Stomach (tissue), 19 donors: ENCODE measurements at places on chromosomes 4 and X.
A peak's percentile ranks its signal among the peaks of the same experiment; 100 is the strongest.

DNA sequence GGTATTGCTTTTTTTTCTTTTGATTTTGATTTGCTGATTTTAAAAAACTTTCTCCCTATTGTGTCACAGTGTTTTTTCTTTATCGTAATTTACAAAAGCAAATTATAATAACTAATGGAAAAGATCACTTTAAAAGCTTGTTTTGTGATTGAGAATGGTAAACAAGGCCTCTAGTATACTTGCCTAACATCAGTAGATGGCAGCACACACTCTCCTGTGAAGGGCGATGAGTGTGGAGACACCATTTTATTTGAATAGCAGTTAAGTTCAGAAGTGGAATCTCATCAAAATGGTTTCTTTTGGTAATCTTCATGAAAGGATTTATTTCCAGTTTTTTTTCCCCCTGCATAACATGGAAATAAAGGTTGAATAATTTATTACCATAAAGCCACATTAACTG lies 72.3 kb downstream of the PAK3 start:
- DNase-seq, result no peak

GRCh38 chrX:48786341-48786800 lies at the start of gene GATA1:
Gene GATA1, plus strand, starts transcription at chrX:48786590. Its CDS starts 4,520 bp downstream, at chrX:48791110.
- no peak for DNase-seq

GRCh38 chr4:1009542-1010394 lies 1.7 kb upstream of the FGFRL1 start:
- peak; percentile 87 for DNase-seq

- no peak for DNase-seq
These were observed 126.7 kb upstream of the VCX2 start for GRCh38 chrX:8297766-8298165.

DNA sequence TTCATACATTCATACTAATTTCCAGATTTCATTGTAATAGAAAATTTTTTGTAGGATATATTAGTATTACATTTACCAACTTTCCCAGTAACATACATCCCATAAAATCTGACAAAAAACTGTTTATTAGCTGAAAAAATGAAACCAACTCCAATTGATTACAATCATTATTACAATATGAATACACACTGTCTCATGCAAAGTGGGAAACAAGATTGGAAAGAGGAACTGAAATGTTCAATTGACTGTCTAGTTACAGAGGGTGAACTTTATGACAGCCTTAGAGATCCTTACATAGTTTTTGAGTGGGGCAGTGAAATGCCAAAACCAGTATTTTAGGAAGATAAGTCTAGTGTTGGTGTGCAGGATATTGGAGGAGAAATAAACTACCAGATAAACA lies 2.3 kb upstream of the AMBN start:
- DNase-seq, result no peak

DNA sequence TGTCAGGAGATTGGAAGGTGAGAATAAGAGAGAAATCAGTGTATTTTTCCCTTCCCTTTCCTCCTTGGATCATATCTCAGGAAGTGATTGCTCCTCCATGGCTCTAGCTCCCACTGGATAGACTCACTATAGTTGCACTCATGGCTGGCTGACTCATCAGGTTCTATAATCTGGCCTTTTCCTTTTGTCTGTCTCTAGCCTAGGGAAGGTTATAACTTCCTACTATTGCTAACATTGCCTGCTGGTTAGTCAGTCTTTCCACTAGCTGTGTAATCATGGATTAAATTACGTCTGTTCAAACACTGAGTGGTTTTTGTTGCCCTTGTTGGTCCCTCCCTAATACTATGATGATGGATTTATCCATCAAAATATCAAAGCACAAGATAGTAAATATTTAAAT lies 195.5 kb upstream of the VEGFC start:
- DNase-seq, result no peak

GRCh38 chr4:173821876-173822275 lies 291.8 kb upstream of the HAND2 start:
- no peak for DNase-seq

DNA sequence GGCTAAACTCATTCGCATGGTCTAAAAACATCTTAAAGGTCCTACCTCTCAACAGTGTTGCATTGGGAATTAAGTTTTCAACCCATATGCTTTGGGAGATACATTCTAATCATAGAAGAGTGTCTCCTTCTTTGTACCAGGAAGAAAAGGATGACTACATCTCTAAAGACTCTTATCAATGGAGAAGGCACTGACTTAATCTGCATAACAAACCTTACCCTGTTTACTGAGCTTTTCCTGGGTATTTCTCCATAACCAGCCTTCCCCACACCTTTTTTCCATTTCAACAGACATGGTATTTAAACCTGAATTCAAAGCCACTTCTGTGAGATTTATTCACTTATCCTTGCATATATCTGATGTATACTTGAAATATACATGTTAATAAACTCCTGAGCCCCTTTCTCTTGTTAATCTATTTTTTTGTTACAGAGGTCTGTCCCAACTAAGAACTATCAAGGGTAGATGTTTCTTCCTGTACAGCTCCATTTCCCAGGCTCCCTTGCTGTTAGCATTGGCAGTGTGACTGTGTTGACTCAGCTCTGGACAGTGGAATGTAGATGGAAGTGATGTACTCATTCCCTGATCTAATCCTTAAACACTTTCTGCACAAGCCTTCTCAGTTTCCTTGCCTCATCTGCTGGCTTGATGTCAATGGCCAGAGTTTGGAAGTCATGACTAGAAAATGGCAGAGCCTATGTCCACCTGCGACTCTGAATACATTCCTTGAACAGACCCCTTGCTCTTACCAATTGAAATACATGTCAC lies 148.9 kb upstream of the CPEB2 start:
- DNase-seq, result no peak

- peak; percentile 50 for DNase-seq
These were observed 285.2 kb upstream of the GATB start for GRCh38 chr4:152045807-152046571.

DNA sequence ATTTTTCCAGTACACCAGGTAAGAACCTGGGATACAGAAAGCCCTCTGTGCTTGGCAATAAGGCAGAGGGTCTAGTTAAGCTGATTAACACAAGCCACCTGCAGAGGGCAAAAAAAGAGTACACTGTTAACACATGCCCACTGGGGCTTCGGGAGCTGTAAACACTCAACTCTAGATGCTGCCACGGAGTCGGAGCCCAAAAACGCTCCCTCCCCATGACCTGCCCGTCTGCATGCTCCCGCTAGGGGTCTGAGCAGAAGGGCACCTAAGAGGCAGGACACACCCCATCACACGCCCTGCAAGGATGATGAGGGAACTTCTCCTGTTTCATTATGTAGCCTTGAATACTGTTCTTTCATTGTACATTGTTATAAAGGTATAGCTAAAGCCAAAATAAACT lies 715.6 kb upstream of the AADAT start:
- DNase-seq, result no peak

- no peak for DNase-seq
These were observed 124.8 kb upstream of the SLIT2 start for GRCh38 chr4:20126906-20127305.

DNA sequence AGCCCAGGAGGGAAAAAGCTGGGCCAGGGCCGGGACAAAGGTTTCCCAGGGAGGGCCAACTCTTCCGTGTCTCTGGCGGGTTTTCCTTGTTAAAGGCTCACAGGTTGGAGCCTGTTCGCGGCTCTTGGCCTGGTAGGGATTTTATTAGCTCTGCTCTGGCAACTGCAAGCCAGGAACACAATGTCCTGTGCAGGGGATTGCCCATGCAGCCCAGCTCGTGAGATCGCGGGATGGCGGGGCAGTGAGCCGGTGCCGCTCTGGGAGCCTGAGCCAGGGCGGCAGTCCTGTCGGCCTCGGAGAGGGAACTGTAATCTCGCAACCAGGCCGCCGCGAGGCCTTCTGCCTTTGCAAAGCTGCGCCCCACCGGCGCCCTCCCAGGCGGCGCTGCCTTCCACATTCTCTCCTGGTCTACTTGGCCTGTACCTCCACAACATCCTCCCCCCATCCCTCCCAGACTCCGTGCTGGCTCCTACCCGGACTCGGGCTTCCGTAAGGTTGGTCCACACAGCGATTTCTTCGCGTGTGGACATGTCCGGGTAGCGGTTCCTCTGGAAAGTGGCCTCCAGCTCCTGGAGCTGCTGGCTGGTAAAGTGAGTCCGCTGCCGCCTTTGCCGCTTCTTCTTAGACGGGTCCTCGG lies 2.1 kb downstream of the PITX2 start:
- no peak for DNase-seq

- DNase-seq, result no peak
These were observed 21.2 kb downstream of the SLC2A9 start for GRCh38 chr4:9999956-10000561.

- DNase-seq, result no peak
These were observed 200.7 kb upstream of the NPY2R start for GRCh38 chr4:155007660-155008176.

DNA sequence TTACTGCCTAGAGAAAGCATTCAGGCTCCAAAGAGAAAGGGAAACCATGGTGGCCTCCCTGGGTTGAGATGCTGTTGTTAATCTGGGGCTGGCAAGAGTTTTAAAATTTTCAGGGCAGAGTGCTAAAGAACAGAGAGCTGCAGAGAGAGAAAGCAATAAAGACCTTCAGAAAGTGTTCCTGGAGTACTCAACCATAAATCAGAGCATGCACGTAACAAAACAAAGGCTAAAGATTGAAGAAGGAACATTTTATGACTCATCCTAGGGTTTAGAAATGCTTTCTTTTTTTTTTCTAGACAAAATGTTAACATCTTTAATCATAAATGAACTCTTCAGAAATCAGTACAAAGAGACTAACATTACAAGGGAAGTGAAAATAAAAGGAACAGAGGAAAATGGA lies 562.3 kb upstream of the NDST4 start:
- DNase-seq, result no peak

DNA sequence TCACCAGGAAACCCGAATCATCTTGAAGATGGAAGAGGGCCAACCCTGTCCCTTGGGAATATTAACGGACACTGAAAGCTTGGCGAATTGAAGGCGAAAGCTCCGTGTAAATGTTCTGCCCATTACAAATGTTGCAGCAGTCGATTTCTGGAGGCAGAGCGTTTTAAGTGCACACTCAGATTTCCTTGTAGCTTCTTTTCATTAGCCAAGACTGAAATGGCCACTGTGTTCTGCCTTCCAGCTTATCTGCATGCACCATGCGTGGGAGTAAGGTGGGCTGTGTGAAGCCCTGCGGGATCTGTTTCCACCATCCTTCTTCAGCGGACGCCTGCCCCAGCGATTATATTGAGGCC lies 1.3 kb downstream of the SMIM20 start:
- DNase-seq, result no peak

- no peak for DNase-seq
These were observed 330.8 kb upstream of the DKK2 start for GRCh38 chr4:107366900-107367299.
